Suppressor macrophage treated with lipopolysaccharide for 1 hour (primary cell): ENCODE measurements at places on chromosomes 1 and 21.

DNA sequence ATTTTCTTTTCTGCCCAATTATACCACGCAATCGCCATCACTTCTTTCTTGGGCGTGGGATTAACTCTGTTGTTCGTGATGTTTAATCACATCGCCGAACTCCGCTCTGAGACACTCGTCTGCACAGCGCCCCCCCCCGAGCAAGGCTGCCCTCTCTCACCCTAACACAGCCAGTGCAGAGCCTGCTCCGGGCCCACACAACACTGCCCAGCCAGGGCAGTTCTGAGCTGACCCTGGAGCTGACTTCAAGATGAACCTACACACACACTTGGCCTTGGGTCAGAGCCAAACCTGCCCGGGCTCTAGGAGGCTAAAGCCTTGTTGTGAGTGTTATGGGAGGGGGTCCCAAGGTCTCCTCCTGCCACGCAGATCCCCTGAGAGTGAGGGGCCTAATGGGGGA lies 64.6 kb upstream of the LRP8 start:
- no peak for DNase-seq

DNA sequence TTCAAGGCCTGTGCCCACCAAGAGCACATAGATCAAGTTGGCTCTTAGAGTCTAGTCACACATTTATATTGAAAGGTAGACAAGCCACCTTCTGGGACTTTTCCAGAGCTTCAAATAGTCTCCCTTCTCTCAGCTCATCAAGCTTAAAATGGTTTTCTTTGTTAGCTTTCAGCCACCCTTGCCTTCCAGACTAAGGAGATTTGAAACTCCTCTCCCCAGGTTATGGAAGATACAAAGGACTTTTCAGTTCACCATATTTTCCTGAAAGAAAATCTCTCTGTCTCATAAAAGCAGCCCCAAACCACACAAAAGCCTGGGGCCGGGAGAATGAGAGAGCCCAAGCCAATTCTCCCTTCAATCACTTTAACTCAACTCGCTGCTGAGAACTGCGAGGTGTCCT lies 134.1 kb downstream of the ZC3H11B start:
- no peak for DNase-seq

DNA sequence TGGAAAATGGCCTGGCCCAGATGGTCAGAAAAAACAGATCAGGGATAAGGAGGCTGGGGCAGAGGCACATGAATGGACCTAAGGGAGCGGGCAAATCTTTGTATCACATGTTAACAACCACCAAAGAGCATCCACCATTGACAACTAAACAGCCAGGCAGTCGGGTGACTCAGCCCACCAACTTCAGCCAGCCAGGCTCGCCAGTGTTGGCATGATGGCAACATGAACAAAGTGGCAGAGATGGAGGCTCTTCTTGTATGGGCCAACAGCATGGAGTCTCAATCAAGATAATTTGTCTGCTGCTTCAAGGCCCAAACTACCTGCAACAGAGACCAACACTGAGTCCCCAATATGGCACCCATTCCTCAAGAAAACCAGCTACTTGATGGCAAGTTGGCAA lies 16.5 kb upstream of the KIAA1614 start:
- DNase-seq = no peak

DNA sequence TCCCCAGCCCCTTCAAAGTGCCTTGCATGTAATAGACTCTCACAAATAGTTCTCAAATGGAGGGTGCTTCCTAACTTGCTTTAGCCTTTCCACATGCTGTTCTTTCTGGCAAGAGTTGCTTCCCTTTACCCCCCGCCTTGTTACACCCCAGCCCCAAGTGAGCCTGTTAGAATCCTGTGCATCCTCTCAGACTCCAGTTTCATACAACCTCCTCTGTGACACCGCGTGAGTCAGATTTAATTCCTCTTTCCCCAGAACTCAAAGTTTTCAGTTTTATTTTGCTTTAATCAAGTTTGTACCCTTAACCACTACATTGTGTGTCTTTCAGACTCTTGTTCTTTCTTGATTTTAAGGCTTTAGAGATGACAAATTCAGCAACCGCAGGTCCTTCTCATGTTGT lies 234.5 kb upstream of the HOOK1 start:
- DNase-seq = peak; percentile 62

DNA sequence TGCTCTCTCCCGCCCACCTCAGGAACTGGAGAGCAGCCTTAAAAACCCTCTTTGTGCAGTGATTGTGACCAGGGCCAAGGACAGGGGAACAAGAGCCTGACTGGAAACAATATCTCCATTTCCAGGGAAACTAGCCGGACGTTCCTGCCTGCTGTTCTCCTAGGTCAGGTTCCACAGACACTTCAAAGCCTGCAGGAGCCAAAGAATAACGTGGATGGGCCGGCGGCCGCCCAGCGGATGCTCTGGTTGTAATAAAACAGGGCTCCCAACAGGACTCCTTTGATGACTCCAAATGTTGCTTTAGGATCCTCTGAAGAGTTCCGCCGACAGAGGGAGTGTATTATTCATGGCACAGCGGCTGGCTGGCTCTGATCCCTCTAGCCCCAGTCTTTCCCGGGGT lies 162.2 kb downstream of the PLXNA2 start:
- DNase-seq = no peak

GRCh38 chr1:209855623-209856022 lies 27.9 kb downstream of the UTP25 start:
- no peak for DNase-seq

GRCh38 chr1:97745912-97746311 lies 174.9 kb downstream of the DPYD start:
- DNase-seq = peak; percentile 67

- DNase-seq = no peak
Observed at GRCh38 chr21:46594276-46594675, 10.6 kb downstream of the S100B start.

DNA sequence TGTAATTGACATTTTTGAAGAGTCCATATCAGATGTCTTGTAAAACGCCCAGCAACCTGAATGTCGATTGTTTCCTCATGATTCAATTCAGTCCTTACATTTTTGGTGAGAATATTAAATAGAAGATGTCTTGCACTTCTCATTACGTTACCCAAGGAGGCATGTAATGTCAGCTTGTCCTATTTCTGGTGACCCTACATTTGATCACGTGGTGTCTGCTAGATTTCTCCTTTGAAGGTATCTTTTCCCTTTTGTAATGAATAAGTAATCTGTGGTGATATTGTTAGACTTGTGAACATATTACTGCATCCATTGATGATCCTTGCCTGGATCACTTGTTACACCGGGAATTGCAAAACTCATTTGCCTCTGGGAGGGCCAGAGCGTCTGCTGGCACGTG lies 87.6 kb upstream of the DISP3 start:
- DNase-seq = no peak

DNA sequence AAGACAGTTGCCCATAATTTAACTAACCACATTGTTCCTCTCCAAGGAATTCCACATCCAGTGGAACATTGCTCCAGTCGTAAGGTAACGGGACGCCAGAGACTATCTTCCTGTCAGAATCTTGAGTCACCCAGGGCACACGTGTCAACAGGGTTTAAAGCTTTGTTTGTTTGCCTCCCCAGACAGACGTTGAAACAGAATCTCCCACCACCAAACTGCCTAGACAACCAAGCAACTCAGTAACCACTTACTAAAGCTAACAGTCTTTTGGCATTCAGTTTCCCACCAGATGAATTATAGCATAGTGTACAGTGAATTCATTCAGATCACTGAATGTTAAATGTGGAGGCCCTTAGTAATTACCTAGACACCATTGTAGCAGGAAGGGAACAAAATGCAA lies 439.5 kb downstream of the PLPP3 start:
- no peak for DNase-seq

GRCh38 chr1:7644961-7645750 lies 125.9 kb upstream of the VAMP3 start:
- peak; percentile 41 for DNase-seq

GRCh38 chr1:245516284-245516759 lies 361.5 kb downstream of the KIF26B start:
- DNase-seq = peak; percentile 15

DNA sequence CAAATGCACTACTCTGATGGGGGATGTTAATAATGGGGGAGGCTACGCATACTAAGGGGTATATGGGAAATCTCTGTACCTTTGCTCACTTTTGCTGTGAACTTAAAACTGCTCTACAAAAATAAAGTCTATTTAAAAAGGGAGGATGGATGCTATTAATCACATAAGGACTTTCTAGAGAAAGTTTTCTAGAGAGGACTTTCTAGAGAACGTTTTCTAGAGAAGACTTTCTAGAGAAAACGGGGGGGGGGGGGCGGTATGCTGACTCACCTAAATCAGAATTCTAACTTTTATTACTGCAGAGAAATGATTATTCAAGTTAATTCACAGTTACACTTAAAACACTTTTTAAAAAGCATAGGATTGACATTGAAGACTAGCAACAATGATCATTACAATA lies 76.2 kb downstream of the USP1 start:
- no peak for DNase-seq

- no peak for DNase-seq
Observed at GRCh38 chr1:50973255-50973654, 3.2 kb downstream of the CDKN2C start.

DNA sequence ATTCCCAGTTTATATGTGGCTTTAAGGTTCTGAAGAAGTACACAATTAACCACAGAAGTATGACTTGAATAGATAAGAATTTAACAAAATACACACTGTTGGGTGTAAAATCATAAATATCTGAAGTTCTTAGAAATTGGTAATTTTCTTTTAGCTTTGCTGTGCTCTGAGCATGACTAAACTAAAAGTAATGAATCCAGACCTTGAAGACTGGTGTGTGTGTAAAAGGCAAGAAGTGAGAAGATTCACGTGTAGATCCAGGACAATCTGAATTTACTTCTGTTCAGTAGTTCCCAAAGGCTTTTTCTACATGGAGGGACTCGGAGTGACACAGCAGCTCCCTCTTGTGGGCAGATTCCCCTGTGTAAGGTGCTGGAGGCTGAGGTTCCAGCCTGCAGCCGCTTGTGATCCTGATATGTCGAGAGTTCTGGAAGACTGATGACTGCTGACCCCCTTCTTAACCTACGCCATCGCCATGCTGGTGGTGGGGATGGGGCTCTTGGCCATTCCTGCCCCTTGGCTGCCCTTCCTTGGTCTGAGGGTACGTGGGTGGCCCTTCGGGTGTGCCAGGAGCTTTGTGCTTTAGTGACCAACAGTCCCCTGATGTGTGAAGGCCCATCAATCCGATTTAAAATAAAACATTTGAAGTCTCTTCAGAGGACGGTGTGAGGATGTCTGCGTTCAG lies 62.7 kb downstream of the ADARB1 start:
- peak; percentile 88 for DNase-seq

GRCh38 chr21:34639882-34640788 lies 25.2 kb upstream of the RCAN1 start:
- DNase-seq = no peak

GRCh38 chr1:26279456-26280332 lies at the start of gene SH3BGRL3:
Gene SH3BGRL3, plus strand, starts transcription at chr1:26280086. Its CDS starts 70 bp downstream, at chr1:26280156.
- peak; percentile 93 for DNase-seq

DNA sequence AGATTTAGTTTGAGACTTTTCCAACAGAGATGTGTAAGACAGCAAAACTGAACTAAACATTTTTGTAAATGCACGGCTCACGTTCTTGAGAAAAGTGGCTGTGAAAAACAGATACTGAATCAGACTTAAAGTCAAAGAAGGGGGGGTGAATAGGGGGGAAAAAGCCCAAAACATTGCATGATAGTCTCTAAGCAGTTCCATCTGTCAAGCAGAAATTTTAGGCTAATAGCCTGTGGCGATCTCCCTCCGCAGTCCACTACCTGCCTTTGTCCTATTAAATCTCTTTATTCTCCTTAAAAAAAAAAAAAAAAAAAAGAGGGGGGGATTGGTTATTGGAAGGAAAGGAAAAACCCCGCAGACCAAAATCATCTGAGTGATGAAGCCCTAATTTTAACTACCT lies 217.6 kb upstream of the NFIA start:
- DNase-seq = no peak

GRCh38 chr1:9363061-9363471 lies 70.4 kb downstream of the SPSB1 start:
- no peak for DNase-seq

DNA sequence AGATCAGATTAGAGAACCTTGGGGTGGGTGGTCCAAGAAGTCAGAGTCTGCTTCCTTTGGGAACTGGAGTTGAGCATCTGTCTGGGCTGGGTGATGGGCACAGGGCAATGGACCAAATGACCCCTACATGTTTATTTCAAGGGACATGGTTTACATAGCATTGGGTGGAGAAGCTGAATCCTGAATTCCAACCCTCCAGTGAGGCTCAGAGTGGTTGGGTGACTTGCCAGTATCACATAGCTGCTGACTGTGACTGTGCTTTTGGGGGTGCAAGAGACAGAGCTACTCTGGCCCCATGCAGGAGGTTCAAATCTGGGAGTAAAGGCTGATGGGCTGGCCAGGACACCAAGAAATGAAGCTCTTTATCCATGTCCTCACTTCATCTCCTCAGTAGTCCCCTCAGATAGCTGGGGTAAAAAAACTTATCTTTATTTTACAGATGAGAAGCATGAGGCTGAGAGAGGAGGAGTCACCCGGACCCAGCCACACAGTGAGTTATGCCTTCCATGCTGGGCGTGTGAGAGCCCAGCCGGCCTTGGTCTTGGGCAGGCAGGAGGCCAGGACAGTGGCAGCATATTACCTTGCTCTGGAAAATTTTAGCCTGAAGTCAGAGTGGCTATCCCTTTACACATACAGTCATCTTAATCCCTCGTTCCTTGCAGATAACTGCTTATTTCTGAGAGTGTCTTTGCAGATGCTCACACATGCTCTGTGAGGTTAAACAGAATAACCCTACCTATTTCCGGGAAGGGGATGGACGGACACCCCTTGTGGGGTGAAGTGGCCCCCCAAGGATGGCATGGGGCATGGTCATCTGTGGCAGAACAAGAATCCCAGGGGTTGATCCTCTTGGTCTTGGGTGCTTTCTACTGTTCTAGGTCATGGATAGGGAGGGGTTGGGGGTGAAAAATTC lies 2.8 kb upstream of the SERINC2 start:
- DNase-seq = no peak

DNA sequence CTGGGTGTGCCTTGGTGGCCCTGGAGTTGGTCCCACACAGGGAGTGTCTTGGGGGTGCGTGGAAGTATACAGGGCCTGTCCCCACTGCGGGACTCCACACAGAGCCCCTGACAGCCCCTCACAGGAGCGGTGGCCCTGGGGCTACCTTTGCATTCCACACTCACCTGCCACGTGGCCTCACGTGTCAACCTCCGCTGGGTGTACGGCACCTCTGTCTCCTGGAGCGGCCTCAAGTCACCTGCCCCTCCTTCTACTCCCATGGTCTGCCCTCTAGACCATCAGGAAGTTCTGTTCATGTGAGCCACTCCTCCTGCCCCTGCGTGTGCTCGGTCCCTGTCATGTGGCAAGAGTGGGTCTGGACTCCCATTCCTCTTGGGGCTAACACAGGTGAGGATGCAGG lies 58.6 kb downstream of the FAAP20 start:
- DNase-seq = no peak
